ENCODE measurements at places on chromosomes 13 and 19. TPM values are rescaled to one million over a fixed set of nuclear protein-coding genes. Genes with fewer than 3 reads are reported as not detected.

Gene IL4I1
- total RNA-seq = 0.96 TPM

Gene CARM1
- 22.9 TPM for total RNA-seq

Gene RXFP2
- not detected for total RNA-seq

Gene AXL
- total RNA-seq = 122 TPM

Gene PROZ
- not detected for total RNA-seq

DNA sequence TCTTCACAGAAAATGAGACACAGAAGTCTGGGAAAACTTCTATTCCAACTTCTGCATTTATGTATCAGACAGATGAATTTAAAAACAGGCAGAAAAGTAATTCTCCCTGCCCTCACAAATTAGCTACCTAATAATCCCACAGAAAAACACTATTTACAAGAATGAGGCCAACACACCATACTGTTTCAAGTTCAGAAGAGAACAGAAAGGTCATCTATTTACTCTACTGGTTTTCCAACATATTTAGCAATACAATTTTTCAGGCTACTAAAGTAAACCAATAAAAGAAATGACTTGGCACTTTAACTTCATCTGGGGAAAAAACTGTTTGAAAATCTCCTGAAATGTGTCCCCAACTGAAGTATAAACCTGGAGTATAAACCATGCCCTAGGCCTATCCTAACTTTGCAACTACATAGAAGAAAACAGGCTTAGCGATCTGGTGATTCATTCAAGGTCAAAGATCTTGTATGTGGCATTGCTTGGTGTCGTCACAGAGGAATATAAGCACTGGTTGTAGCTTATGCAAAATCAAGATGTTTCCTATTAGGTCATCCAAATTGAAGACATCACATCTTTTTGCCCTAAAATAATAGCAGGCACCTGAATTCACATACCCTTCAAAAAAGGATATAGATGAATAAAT is 20.1 kb upstream of the EBPL start:
- H3K27me3 ChIP-seq = no peaks in the 10 kb centered on the region
- H3K27ac ChIP-seq = no peak overlapping the region
- peaks cover 40% of the 10 kb centered on the region for H3K36me3 ChIP-seq
- H3K4me3 ChIP-seq = no peak overlapping the region
- no peaks in the 10 kb centered on the region for H3K4me1 ChIP-seq

DNA sequence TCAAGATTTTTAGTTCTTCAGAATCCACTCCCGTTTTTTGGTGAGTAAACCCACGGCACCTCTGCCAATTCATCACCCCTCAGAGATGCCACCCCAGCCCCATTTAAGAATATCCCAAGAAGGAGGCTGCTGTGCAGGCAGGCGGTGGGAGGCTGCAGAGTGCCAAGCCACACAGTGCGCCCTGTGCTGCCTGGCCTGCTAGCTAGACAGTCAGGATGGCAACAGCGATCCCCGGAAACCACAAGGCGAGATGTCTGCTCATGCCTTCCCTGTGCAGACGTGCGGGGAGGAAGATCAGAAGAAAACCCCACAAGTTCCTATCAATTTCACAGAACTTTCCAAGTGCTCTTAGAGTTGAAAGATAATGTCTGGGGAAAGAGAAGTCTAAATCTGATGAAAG is 64.8 kb upstream of the GPR183 start:
- H3K4me3 ChIP-seq = no peak overlapping the region
- no peaks in the 10 kb centered on the region for H3K36me3 ChIP-seq
- no peak overlapping the region for H3K27ac ChIP-seq
- no peak for DNase-seq

- no peak for DNase-seq
- no peaks in the 10 kb centered on the region for H3K4me1 ChIP-seq
- no peak overlapping the region for H3K4me3 ChIP-seq
- H3K36me3 ChIP-seq = no peaks in the 10 kb centered on the region
- no peak overlapping the region for H3K27ac ChIP-seq
These were observed 221.6 kb downstream of the TUBA3C start for GRCh38 chr13:18959996-18960395.

- H3K4me1 ChIP-seq = no peaks in the 10 kb centered on the region
- no peaks in the 10 kb centered on the region for H3K36me3 ChIP-seq
- H3K27ac ChIP-seq = no peak overlapping the region
These were observed 799.2 kb downstream of the GPC5 start for GRCh38 chr13:92197669-92198068.

- no peaks in the 10 kb centered on the region for H3K4me1 ChIP-seq
- no peak overlapping the region for H3K27ac ChIP-seq
- no peak overlapping the region for H3K4me3 ChIP-seq
These were observed 38.7 kb downstream of the IGFL2 start for GRCh38 chr19:46186717-46187101.

DNA sequence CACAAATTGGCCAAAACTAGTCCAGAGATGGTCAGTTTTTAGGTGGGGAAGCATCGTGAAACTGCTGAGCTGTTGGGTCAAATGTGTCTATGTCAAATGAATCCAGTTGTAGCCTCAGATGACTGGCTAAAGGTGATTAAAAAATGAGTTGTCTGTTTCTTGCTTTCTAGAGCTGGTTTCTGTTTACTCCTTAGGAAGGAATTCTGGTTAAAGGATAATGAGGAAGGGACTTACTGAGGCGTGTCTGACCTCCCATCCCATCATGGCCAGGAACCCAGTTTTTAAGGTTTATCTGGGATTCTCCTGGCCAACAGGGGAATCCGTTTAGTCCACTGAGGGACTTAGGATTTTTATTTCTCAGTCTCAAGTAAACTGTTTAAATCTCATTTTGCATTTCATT is 256.5 kb downstream of the UQCRFS1 start:
- H3K36me3 ChIP-seq = no peaks in the 10 kb centered on the region
- H3K4me3 ChIP-seq = no peak overlapping the region
- H3K4me1 ChIP-seq = no peaks in the 10 kb centered on the region
- DNase-seq = no peak
- H3K27ac ChIP-seq = no peak overlapping the region
- H3K27me3 ChIP-seq = no peaks in the 10 kb centered on the region

DNA sequence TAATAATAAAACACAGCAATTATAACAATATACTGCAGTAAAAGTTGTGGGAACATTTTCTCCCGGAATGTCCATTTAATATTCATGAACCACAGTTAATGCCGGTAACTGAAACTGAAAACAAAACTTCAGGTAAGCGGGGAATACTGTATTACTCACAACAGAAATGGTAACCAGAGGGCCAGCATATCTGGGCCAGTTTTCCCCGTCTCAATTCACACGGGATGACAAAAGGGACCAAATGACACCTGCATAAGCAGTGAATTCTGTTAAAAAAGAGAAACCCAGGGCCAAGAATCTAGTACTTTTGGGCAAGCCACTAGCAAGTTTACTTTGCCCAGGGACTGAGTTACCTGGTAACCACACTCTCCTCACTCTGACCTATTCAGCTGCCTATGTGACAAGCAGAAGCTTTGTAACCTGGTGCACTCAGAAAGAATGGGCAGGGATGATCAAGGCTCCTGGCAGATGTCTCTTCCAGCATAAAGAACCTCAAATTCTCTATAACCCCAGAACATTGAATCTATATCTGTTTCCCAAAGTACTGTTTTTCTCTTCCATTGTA is 1171.2 kb downstream of the DIAPH3 start:
- H3K27ac ChIP-seq = no peak overlapping the region
- H3K4me3 ChIP-seq = no peak overlapping the region
- no peak for DNase-seq

All from ascending aorta (tissue), 2 donors.